Activated T-helper 17 cell treated with anti-CD3 and anti-CD28 coated beads, Interleukin-2, amount 50 U/mL, for 72 hours (primary cell): ENCODE measurements at places on chromosomes 5 and 9. TPM values are rescaled to one million over a fixed set of nuclear protein-coding genes. Genes with fewer than 3 reads are reported as not detected.
A peak's percentile ranks its signal among the peaks of the same experiment; 100 is the strongest.

Gene SH3PXD2B
- 0.09 TPM for total RNA-seq

Gene SLC23A1
- total RNA-seq = 0.95 TPM

Gene GPX8
- total RNA-seq = not detected

Gene CCDC183
- 0.41 TPM for total RNA-seq

GRCh38 chr9:94166976-94167346 is 82.7 kb downstream of the PTPDC1 start:
- peak; percentile 2 for ATAC-seq

DNA sequence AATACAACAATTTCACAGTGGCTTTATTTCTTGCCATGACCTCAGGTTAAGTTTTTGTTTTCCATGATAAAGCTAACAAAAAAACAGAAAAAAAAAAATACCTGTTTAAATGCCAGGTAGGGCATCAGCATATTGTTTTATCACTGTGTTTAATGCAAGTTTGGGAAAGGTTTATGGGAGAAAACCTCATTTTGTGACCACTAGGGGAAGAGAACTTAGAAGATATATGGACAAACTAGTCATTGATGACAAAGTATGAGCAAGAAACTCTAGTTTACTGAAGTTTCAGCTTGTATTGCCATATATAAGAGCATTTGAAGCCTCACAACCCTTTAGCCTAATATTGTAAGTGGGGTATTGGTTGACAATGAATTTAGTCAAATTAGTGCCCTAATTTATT is 1431.4 kb upstream of the CDH18 start:
- ATAC-seq = no peak
